NCI-H1417 treated with DMSO at 0.1 percent for 48 hours (cell line): ENCODE measurements at places on chromosomes 7 and 10.

GRCh38 chr10:97531401-97531986, 32.8 kb downstream of the UBTD1 start:
- DNase-seq = no peak

DNA sequence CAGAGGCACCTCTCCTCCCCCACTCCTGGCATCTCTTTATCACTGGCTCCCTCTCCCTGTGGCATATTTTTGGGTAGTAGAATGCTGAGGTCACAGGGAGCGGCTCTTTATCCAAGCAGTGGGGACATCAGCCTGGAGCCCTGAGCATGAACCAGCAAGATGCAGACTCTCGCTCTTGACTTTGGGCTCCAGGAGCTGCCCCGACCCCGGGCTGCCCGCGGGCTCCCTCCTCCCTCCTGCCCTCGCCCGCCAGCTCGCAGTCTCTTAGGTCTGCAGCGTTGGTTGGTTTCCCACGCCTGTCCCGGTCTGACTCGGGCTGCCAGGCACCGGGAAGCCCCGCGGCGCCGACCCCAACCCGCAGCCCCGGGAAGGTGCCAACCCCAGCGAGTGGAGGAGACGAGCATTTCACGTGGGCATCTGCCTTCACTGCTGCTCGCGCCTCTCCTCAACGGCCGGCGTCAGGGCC, 1.3 kb downstream of the INSYN2A start:
- no peak for DNase-seq

- no peak for DNase-seq
Observed at GRCh38 chr7:47227762-47228177, 354.1 kb downstream of the TNS3 start.

DNA sequence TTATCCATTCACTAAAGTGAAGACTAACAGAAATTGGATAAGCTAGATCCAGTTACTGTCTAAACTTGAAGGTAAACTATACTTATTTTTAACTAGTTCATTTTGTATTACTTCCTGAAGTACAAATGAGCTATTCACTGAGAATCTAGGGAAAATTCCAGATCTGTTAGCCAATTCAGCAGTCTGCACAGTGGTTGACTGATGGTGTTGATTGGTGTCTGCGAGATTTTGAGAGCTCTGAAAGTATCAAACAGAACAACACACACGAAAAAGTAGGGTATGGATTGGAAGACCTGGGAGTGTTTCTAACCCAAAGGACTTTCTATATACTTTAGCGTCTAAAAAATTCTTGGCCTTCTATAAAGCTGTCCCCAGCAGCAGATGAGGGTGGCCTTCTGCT, 33.6 kb upstream of the AGR2 start:
- no peak for DNase-seq

DNA sequence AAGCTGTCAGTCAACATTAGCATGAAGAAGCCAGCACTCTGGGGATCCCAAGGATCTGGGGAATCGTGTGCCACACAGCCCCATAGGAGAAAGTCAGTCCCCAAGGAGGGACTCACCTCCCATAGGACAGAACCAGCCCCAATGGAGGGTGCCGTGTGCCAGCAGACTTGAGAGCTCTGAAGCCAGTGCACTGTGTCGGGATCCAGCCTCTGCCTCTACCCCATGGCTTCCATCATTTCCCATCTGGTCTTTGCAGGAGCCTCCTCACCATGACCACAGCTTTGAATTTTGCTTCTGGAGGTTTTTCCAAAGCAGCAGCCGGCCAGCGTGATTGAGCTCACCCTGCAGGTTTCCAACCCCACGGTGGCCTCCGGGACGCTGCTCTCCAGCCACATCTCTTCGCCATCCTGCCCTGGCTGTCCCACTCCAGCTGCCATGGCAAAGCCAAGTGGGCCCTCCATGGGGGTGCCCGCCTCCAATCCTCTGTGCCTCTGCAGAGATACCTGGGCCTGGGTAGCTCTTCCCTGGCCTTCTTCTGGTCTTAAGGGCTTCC, 171.8 kb upstream of the SHH start:
- DNase-seq = no peak
